ENCODE measurements at places on chromosomes 11 and 22.
A peak's percentile ranks its signal among the peaks of the same experiment; 100 is the strongest.

DNA sequence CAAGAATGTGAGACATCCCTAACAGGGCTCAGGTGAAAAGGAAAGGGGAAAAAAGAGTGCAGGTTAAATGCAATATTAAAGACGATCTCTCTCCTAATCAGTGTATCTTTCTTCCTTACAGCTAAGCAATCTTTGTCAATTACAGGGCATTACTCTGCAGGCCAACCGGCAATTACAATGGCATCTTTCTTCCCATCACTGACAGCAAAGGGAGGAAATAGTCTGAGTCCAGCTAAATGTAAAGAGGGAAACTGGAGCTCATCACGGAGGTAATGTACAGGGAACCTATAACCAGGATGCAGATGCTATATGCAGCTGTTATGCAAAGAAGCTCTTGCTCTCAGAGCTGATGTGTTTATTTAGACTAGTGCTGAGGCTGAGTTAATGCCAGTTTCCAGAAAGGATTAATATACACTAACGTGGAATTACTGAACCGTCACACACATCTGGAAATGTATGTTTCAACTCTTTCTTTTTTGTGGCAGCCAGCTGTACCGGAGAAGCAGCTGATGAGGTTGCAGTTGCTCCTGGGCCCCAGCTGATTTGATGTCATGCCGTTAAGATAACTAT lies 121.6 kb downstream of the KIRREL3 start:
- DNase-seq: no peak

GRCh38 chr22:39244136-39244495 lies 666 bp downstream of the PDGFB start:
- DNase-seq: no peak

DNA sequence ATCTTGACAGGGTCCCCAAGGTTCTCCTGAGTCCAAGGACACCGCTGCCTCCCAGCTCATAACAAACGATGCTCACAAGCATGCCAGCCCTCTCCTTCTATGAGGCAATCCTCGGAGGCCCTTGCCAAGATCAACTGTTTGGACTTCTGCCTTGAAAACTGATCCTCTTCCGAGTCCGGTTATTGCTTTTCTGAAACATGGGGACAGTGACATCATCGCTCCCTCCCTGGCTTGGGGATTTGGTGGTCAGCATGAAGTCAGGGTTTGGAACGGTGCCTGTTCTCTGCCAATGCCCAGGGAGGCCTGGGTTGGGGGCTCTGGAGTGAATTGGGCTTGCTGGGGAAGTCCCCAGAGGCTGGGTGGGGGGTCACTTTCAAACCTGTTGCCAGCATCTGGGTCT lies 149.3 kb downstream of the FBXO7 start:
- no peak for DNase-seq

GRCh38 chr11:108235633-108236032 lies 12.8 kb downstream of the ATM start:
- no peak for DNase-seq

- peak; percentile 65 for DNase-seq
Measured at GRCh38 chr11:114066046-114066648, 6.6 kb downstream of the ZBTB16 start.

DNA sequence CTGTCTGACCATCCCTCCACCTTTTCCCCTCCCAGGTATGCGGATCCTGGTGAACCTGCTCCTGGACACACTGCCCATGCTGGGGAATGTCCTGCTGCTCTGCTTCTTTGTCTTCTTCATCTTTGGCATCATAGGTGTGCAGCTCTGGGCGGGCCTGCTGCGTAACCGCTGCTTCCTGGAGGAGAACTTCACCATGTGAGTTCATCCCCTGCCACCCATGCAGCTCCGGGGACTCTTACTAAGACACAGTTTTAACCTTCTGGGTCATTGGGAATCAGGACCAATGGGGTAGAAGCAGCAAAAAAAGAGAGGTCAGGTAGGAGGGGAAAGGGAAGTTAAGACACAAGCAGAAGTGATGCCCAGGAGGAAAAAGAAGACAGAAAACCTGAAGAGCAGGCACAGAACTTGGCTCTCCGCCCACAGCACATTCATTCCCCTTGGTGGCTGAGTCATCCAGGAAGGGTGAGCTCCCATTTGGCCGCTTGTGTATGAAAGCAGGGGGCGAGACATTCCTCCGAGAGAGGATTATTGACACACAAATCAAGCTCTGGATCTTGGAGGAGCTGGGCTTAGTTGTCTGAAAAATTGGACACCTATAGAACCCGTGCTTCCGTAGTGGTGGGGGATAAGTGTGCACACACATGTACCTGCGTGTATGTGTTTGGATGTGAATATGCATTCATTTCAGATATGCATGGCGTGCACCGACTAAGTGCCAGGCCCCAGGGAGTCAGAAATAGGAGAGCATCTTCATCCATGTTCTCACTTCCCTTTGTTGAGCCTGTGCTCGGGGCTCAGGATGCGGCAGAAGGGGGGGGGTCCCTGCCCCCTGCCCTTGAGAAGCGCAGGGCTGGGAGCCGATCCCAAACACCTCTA lies 64.2 kb downstream of the CACNA1I start:
- DNase-seq: no peak

GRCh38 chr22:23513705-23514104 lies 66.4 kb downstream of the IGLL1 start:
- no peak for DNase-seq

GRCh38 chr11:925158-925495 lies 543 bp upstream of the AP2A2 start:
- DNase-seq: no peak

GRCh38 chr11:98099371-98099770 lies 921.4 kb upstream of the CNTN5 start:
- DNase-seq: no peak

GRCh38 chr22:47322854-47323253 lies 560.4 kb downstream of the TBC1D22A start:
- no peak for DNase-seq

DNA sequence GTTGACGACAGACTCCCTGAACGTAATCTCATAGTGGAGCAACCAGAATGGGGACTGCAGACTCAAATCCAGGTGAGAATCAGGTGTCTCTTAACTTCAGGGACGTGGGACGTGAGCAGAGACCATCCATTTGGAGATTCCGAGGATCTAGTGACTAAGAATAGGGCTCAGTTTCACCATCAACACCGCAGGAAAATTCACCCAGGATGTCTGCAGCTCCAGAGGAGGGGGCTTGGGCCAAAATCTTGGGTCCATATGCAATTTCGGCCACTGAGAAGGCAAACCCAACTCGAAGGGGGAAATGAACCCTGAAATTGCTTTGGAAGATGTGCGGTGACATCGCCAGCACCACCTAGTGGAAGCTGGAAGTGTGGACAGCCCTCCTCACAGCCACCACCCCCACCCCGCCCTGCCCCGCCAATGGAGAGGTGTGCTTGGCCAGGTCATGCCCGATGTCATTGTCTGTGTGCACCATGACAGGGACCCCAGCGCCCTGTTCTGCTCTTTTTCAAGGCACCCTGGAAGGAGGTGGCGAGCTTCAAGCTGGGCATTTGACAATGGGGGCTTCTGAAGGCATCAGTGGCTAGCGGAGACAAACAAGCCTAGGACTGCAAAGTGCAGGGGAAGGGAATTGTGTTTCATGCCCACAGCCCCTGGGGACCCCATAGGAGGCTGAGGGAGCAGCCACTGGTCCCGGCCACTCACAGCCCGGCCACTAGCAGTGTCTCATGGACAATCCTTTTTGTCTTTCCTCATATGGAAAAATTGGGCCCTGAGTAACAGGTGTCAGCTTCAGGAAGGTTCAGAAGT lies 24.8 kb downstream of the APOL1 start:
- DNase-seq: peak; percentile 72

DNA sequence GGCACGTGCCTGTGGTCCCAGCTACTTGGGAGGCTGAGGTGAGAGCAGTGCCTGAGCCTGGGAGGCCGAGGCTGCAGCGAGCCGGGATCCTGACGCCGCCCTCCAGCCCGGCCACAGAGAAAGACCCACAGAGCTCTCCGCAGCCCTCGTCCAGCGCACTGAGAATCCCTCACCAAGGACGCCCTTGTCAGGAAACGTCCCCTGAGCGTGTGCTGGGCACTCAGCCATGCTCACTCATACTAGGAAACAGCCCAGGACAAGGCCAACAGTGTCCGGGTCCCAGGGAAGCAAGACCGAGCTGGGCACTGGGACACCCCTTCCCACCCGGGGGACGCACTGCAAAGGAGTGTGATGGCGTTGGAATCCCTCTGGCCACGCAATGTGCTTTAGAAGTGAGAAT lies 14.5 kb downstream of the DEAF1 start:
- DNase-seq: no peak

- no peak for DNase-seq
Measured at GRCh38 chr11:93073508-93074280, 104.2 kb downstream of the MTNR1B start.

DNA sequence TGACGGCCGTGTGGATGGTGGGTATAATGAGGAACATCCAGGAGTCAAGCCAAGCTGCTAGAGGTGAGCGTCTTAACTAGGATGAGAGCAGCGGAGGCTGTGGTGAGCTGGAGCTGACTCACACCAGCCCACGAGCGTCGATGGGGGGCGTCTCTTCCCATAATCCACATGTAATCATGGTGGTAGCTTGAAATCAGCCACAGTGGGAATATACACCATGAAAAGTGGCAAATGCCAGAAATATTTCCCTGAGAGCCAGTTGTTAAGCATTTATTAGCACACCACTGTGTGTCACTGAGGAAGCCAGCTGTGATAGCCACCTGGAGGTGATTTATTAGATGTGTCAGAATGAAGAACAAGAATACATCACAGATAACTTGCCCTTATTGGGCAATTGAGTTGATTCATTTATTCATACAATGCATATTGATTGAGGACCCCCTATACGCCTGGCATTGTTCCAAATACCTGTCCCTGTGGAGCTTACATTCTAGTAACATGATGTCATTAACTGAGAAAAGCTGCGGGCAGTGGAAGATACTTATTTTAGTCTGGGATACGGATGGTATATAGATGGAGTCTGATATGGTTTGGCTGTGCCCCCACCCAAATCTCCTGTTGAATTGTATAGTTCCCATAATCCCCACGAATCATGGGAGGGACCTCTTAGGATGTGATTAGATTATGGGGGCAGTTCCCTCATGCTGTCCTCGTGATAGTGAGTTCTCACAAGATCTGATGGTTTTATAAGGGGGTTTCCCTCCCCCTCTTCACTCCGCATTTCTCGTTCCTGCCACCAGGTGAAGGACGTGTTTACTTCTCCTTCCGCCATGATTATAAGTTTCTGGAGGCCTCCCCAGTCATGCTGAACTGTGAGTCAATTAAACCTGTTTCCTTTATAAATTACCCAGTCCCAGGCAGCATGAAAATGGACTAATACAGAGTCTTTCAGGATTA lies 473.4 kb downstream of the METTL15 start:
- no peak for DNase-seq

DNA sequence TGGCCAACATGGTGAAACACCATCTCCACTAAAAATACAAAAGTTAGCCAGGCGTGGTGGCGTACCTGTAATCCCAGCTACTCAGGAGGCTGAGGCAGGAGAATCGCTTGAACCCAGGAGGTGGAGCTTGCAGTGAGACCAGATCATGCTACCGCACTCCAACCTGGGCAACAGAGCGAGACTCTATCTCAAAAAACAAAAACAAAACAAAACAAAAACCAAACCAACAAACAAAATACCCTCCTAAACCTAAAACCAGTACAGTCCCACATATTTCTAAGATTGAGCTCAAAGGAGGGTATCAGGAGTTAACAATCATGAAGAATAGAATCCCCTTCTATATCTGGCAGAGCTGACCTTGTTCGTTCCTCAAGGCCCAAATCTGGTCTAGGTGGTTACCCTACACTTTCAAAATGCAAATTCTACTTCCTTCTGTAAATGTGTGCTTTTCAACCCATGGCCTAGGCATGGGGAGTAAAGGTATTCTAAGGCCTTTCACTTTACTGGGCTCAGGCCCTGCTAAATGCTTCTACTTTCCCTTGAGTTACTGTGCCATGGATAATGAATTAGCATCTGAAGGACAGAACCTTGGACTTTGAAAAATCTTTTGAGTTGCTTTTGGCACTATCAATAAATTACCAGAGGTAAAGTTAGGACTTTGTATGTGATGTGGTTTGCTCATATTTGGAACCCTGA lies 10.4 kb upstream of the PPP2R1B start:
- DNase-seq: no peak

- peak; percentile 67 for DNase-seq
Measured at GRCh38 chr22:41603873-41604332, 14.3 kb upstream of the PMM1 start.

GRCh38 chr22:48944433-48944750 lies 883.3 kb downstream of the BRD1 start:
- no peak for DNase-seq

- peak; percentile 24 for DNase-seq
Measured at GRCh38 chr22:37276776-37277175, 5.5 kb upstream of the CYTH4 start.

DNA sequence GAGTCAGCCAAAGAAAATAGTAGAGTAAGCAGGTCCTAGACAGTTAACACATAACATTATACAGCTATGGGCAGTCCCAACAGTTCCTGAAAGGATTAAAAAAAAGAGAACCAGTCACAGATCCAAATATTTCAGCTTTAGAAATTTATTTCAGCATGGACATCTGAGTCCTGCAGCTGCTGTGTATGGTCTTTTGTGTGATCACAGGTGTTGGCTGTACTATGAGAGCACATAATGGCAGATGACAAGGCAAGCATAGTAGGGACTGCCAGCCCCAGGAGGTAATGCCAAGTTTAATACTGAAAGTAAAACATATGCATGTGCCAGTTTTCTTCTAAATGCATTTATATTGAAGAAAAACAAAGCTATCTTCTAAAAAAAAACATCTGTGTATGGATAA lies 158.1 kb downstream of the GRIA4 start:
- no peak for DNase-seq

DNA sequence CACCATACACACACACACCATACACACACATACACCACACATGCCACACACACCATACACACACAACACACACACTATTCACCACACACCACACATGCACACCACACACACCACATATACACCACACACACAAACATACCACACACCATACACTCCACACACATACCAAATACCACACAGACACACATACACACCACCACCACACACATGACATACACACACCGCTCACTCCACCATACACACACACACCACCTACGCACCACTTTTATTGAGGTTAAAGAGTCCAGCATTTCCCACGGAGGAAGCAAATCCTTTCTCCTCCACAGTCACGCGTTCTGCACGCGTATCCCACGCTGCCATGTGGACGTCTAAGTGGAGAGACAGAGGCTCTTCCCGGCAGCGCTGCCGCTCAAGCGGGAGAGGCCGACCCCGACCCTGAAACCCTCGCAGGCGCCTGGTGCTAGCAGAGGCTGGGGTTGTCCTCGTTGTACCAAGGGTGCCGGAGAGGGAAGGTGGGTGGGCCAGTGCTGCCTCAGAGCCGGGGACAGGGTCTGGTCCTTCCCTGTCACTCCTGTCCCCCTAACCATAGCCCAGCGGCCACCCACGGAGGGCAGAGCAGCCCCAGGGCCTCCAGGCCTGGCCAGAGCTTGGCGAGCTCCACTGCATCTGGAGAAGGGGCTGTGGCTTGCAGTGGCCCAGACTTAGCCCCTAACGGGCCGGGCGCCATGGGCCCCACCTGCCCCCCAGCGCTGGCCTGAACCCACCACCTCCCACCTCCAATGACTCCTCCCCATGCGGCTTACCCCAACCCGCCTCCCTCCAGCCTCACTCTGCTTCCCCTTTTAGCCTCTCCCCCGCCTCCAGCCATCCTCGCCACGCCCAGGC lies 1495.0 kb downstream of the BRD1 start:
- no peak for DNase-seq

Data from CD4-positive, alpha-beta T cell treated with Interleukin-15 for 1 hour (primary cell).